Right hindlimb (tissue), 1 donor: ENCODE measurements at places on chromosomes 1 and 21.

- DNase-seq = no peak
Observed at GRCh38 chr1:101283443-101283842, 46.6 kb downstream of the S1PR1 start.

DNA sequence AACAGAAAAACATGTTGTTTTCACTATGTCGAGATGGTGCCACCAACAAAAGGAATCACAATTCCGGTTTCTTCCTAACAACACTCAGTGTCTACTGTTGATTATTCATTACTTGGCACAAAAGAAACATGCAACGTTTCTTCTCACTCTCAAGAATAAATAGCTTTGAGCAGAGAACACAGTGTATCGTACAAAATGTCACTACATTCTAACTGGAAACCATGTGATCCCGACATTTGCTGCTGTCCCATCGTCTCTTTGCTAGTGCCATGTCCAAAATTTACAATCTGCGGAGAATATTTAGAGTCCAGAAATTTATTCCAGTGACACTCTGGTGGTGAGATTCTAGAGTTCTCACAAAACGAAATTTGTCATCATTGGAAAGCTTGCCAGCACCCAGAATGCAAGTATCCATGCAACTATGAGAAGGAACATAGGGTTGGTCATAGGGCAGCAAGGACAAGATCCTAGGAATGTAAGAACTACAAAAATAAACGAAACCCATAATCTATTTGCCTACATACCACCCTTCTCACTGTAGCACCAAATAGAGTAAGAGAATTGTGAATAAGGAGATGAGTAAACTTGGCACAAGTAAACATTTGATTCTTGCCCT lies 505.1 kb downstream of the LTN1 start:
- no peak for DNase-seq

GRCh38 chr1:58459911-58460310 lies 86.6 kb downstream of the OMA1 start:
- no peak for DNase-seq

DNA sequence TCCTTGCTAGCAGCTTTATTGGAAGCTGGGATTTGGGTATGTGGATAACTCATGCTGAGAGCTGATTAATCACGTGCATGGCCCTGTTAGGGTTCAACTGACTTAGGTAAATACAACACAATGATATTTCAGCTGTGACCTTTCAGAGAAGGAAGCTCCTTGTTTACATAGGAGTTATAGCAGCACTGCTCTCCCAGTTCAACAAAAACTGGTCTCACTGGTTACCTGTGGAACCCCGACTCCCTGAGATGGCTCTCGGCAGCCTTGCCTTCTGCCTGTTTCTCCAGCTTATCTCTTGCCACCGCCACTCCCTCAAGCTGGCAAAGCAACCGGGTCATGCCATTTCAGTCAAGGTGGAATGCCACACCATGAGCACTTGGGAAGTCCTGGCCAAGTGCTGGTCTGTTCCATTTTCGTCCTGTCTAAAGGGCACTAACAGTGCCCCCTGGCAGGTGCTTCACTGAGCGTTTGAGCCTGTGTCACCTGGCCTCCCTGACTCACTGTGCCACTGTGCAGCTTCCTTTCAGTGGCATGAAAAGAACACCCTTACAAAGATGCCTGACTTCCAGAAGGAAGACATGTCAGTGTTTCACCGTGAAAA lies 31.6 kb downstream of the DOP1B start:
- no peak for DNase-seq

GRCh38 chr21:38438462-38438893 lies 59.8 kb downstream of the ERG start:
- peak; percentile 35 for DNase-seq

- no peak for DNase-seq
Observed at GRCh38 chr1:233543338-233544255, 70.3 kb upstream of the KCNK1 start.

DNA sequence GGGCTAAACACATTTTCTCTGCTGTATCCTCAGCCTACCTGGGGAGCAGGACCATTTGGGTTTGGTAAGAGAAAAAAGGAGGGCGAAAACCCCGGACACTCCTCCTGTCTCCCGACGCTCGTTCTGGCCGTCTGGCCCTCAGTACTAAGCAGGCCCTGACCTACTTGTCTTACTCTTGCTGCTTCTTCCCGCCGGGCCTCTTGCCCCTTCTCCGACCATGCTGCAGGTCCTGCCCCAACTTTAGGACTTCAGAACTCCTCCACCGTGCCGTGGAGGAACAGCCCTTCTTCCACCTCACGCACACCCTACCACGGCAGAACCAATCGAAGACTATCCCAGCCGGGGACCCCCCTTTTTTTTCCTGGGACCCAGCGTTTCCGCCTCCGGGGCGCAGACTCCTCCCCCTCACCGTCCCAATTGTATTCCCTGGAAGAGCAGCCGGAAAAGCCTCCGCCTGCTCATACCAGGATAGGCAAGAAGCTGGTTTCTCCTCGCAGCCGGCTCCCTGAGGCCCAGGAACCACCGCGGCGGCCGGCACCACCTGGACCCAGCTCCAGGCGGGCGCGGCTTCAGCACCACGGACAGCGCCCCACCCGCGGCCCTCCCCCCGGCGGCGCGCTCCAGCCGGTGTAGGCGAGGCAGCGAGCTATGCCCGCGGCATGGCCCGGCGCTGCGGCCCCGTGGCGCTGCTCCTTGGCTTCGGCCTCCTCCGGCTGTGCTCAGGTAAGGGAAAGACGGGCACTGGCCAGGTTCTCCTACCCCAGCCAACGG lies at the start of gene CHRNB2:
Gene CHRNB2, plus strand, starts transcription at position 393 of the 771 bp plus-strand sequence. Its CDS starts 267 bp downstream, at position 660.
- peak; percentile 77 for DNase-seq

DNA sequence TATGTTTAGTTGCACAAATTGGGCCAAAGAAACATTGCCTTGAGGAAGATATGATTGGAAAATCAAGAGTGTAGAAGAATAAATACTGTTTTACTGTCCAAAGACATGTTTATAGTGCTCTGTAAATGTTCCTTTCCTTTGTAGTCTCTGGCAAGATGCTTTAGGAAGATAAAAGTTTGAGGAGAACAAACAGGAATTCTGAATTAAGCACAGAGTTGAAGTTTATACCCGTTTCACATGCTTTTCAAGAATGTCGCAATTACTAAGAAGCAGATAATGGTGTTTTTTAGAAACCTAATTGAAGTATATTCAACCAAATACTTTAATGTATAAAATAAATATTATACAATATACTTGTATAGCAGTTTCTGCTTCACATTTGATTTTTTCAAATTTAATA lies 43.0 kb downstream of the CD46 start:
- no peak for DNase-seq

DNA sequence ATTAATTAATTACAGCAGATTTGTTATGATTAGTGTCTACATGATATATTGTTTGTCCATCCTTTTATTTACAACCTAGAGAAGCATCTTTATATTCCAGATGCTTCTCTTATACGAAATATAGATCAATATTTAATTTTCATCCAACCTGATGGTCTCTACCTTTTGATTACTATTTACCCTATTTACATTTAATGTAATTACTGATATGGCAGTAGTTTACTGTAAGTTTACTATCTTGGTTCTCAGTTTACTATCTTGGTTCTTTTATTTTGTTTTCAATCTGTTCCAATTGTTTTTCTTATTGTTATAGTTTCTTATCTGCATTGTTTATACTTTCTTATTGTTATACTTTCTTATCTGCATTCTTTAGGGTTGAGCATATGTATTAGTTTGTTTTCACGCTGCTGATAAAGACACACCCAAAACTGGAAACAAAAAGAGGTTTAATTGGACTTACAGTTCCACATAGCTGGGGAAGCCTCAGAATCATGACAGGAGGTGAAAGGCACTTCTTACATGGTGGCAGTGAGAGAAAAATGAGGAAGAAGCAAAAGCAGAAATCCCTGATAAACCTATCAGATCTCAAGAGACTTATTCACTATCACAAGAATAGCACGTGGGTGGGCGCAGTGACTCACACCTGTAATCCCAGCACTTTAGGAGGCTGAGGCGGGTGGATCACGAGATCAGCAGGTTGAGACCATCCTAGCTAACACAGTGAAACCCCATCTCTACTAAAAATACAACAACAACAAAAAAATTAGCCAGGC lies 28.9 kb downstream of the FAF1 start:
- no peak for DNase-seq

DNA sequence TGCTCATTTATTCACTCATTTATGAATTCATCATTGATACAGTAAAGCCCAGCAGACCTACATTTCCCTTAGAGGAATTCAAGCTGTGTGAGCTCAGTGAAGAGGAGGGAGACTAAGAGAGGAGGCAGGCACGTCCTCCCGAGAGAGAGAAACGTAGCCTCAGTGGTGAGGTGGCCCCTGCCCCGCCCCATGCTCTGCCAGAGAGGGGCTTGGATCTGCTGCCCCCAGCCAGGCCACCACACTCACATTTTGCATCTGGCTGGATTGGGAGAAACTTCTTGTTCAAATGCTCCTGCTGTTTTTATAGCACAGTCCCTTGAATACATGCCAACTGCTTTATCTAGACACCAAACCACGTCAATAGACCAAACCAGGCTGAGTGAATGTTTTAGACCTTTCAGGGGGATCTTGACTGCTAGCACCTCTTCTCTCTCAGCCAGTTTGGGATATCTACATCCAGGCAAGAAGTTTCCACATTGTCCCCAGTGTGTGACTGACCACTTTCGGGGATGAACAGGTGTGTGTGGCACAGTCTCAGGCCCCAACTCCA lies 67.7 kb upstream of the AJAP1 start:
- no peak for DNase-seq

GRCh38 chr1:167416506-167416905 lies 101.8 kb downstream of the CD247 start:
- no peak for DNase-seq

DNA sequence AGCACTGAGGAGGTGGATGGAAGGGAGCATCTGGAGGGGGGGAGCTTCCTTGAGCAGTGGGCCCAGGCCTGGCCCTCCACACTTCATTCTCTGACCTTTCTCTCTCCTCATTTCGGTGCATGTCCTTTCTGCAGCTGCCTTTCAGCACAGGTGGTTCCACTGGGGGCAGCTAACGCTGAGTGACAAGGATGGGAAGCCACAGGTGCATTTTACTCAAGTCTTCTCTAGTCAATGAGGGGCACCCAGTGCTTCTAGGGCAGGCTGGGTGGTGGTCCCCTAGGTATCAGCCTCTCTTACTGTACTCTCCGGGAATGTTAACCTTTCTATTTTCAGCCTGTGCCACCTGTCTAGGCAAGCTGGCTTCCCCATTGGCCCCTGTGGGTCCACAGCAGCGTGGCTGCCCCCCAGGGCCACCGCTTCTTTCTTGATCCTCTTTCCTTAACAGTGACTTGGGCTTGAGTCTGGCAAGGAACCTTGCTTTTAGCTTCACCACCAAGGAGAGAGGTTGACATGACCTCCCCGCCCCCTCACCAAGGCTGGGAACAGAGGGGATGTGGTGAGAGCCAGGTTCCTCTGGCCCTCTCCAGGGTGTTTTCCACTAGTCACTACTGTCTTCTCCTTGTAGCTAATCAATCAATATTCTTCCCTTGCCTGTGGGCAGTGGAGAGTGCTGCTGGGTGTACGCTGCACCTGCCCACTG lies 43.2 kb downstream of the YARS1 start:
- DNase-seq = no peak

GRCh38 chr1:33317946-33318345 lies 3.0 kb downstream of the A3GALT2 start:
- DNase-seq = no peak

DNA sequence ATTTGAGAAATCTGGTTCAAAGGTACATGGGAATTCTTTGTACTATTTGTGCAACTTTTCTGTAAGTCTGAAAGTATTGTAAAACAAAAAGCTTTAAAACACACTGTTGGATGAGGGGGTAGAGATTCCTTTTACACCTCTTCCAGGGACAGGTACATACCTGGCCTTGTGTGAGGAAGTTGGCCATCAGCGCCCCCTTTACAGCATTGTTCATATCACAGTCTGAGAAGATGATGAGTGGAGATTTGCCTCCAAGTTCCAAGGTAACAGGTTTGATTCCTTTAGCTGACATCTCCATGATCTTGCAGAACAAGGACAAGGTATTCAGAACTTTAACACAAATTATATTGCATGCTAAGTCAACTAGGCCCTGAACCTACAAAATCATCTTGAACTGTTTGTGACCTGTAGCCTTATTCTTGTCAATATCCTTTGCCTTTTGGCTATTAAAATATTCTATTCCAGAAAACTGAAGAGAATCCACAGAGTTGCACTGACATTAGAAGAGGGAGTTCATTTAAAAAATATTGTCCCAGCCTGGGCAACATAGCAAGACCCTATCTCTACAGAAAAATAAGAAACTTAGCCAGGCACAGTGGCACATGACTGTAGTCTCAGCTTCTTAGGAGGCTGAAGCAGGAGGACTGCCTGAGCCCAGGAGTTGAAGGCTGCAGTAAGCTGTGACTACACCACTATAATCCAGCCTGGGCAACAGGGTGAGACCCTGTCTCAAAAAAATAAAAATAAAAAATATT lies 18.9 kb downstream of the ALDH9A1 start:
- no peak for DNase-seq

DNA sequence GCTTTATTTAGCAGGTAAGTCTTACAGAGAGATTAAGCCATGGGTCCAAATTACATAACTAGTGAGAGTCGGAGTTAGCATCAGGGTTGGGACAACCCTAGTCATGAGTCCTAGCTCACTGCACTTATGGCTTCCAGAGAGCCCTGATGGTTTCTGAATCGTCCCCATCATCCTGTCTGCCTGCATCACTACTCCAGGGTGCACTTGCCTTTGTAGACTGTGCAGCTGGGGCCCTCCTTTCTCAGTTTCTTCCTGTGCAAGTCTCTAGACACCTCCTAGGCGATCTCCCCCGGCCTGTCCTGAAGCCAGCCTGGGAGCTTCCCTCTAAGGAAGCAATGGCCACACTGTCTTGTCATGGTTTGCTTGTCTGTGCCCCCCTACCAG lies 37.1 kb downstream of the KIAA0040 start:
- DNase-seq = no peak

DNA sequence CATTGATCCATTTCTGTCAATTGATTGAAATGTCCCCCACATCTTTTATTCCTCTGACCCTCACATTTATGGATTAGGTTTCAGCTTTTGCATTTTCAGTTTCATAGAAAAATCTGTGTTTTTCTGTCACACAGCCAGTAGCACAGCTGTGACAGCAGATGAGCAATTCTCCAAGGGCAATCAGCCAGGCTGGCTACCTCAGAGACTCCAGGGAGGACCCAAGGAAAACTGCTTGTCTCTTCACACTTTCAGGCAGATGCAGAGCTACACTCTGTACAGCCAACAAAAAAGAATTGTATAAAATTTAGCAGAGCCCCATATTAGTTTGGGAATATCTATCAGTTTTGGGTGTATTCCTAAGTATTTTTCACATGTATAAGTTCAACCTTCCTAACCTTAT lies 257.2 kb downstream of the LRRC7 start:
- peak; percentile 70 for DNase-seq

DNA sequence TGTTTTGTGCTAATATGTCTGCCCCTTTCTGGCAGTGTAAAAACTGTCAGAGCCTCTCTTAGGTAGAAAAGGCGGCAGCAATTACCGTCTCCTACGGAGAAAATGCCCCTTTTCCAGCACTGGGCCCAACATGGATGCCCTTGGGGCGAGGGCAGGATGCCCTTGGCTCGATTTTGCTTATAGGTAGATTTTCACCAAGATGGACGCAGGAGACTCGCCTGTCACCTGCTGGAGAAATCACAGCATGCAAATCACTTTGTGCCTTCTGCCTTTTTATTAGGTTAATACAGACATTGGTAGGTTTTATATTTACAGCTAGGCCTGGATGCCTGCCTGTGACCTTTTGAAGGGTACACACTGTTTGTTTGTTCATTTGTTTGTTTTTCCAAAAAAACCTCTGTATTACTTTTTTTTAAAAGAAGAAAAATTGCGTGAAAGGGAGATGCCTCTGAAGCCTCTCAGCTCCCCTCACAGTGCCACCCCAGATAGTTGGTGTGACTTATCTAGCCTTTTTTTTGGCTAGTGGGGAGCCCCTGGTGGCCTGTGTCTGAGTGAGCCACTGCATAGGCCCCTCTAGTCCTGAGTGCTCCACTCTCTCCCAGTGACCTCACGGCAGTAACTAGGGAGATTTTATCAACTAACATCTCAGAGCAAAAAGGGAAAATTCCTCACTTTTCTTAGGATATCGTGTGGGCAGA lies 2.5 kb downstream of the ATP1B1 start:
- DNase-seq = no peak
